ENCODE measurements at places on chromosomes 4 and X.

DNA sequence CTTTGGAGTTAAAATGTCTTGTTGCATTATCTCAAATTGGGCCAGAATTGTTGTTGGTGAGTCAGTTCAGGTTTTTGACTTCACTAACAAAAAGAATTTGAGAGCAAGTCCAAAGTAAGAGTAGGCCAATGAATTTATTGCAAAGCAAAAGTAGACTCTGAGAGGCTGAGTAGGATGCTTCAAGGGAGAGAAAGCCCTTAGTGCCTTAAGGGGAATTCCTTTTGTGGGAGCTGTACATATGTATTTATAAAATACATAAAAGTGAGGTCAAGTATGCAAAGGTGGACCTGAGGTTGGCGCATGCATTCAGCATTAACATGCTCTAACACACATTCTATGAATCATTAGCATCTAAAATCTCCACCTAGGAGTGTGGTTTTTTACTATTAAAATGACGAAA, 565.4 kb downstream of the GRXCR1 start:
- DNase-seq: no peak

- no peak for DNase-seq
Measured at GRCh38 chr4:152091405-152091804, 330.6 kb upstream of the GATB start.

DNA sequence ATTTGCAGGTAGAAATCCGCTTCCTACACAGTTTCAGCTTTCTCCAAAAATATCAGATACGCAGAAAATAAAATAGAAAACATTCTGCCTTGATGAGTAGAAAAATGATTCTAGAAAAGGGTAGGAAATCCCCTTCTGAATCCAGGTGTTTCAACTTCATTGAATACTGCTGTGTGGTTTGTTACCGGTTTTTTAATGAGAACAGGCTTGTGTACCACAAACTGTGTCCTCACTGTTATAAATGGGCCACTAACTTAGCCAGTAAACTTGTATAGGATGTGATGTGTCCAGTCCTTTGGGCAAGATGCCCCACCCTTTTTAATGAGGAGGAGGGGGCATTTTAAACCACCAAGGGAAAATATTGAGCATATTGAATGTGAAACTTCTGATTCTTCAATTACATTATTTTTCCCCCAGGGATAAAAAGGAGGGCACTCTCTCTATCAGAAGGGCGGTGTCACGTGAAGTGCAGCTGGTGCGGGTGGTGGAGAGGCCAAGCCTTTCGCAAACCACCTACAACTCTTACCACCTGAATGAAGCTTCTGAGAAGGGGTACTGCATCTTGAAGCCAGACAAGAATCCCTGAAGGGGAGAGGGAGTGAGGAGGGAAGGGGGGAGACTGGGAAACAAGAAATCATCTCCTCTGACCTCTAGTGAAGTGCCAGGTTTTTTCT, 4.5 kb downstream of the CXXC4 start:
- DNase-seq: peak; percentile 18

- peak; percentile 51 for DNase-seq
Measured at GRCh38 chrX:70479247-70479921, 34.7 kb downstream of the DLG3 start.

DNA sequence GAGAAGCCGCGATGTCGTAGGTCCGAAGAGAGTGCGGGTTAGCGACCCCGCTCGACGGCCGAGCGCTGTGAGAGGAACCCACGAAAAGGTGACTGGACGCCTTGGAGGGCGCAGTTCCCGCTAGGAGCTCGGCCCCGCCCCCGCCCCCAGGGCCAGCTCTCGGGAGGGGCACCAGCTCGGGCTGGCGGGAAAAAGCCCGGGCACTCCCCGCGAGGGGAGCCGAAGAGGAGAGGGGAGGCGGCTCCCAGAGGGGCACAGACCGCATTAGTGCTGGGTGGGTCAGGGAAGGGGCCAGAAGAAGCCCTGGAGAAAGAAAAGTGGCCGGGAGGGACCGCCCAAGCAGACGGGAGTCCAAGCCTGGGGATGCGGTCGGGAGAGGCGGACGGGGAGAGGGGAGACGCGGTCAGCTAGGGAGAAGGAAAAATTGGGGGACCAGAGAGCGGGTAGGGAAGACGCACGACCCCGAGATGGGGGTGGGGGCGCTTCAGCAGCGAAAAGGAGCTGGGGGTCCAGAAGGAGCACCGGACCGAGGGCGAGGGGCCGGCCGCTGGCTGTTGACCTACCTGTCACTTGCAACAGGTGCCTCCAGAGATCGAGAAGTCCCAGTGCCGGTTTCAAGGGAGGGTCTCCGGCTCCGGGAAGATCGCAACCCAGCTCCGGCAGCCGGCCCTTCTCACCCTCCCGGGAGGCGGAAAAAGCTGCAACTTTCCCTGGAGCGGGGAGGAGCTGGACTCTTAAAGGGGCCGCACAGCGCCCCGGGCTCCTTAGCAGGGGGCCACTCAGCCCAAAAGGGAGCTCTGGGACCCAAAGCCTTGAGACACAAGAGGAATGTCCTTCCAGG, at the start of gene SYTL4:
Gene SYTL4, minus strand, starts transcription at position 681 of the 841 bp plus-strand sequence. CDS start 30,084 bp downstream, outside the sequence.
- peak; percentile 19 for DNase-seq

DNA sequence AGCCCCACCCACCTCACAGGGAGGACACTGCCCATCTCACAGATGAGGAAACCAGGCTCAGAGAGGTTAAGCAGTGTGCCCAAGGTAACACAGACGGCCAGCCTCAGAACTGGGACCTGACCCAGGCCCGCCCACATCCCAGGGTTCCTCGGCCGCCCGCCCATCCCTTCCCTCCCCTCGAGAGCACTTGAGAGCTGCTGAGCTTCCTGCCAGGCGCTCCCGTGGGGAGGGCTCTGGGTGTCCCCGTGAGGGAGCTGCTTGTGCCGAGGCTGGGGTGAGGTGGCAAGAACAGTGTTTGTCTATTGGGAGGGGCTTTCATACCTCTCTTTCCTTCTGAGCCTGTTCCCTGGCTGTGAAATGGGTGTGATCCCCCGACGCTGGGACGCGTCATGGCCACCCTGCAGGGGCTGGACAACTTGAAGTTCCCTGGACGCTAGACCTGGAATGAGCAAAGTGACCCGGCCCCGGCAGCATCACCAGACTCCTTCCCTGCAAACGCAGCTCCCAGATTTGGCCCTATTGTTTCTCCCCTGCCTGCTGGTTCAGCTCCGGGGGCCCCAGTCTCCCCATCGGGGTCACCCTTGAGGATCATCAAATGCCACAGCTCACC, 204.9 kb downstream of the AFAP1 start:
- no peak for DNase-seq

GRCh38 chrX:10965174-10965798, 145.8 kb upstream of the HCCS start:
- DNase-seq: no peak

- DNase-seq: no peak
Measured at GRCh38 chr4:119832776-119833175, 204.2 kb upstream of the PDE5A start.
